ENCODE measurements at places on chromosomes 2 and 18.
A peak's percentile ranks its signal among the peaks of the same experiment; 100 is the strongest.

- peak; percentile 58 for DNase-seq
Observed at GRCh38 chr2:180621941-180622918, 358.2 kb upstream of the UBE2E3 start.

- DNase-seq: no peak
Observed at GRCh38 chr2:105442721-105443120, 43.9 kb upstream of the FHL2 start.

GRCh38 chr2:179140571-179140970, 90.6 kb upstream of the CCDC141 start:
- no peak for DNase-seq

- no peak for DNase-seq
Observed at GRCh38 chr18:45916302-45916701, 50.8 kb downstream of the EPG5 start.

DNA sequence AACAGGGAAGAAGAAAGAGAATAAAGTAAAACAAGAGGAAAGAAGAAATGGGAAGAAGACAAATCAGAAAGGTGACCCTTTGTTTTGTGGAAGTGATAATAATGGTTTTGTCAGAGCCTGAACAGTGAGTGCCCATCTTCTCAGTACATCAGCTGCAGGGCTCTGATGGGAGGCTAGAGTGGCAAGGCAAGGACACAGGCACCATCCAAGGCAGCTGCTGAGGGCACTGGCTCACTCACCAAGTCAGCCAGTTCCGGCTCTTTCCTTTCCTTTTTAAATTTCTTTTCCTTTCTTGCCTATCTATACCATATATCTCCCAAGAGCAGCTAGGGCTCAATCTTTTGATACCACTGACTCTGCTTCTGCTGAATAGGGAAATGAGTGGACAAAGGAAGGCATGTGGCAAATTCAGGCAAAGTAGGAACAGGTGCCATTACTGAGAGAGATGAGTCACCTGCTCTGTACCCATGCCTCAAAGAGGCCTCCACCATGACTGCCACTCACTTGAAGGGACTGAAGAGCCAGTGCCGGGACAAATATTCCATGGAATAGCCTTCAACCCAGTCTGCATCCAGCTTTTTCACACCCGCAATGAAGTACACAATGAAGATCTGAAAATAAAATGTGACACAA, 6.2 kb downstream of the GGCX start:
- DNase-seq: no peak

DNA sequence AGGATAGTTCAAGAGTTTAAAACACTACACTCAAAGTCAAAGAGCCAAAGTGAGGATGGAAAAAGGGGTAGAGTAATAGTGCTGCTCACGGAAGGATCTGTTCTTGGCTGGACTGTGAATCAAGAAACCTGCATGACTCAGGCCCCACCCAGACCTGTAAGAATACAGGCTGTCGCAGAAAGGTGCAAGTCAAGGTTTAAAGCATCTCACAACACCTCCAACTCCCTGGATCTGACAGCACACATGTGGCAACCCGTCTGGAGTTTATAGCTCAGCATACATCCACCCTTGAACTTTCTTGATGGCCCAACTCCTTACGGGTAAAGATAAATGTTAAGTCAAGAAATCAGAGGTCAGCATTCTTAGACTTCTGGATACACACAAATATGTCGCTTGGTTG, 6.3 kb downstream of the KIAA2012 start:
- DNase-seq: no peak

GRCh38 chr2:148106331-148106730, 85.4 kb downstream of the MBD5 start:
- no peak for DNase-seq

DNA sequence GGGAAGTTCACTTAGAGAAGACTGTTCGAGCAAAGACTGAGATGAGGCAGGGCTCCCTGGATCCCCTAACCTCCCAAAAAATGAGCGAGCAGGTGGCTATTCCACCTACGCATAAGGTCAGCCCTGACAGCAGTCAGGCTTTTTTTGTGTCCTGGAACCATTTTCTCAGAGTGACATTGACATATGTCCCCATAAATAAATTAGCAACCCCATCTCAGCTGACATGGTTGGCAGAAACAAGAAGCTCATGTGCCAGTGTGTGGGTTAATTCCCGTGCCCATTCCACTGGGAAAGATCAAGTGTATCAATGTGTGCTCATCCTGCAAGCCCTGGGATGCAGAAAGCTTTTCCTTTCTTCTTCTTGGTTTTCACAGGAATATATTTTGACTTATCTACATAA, 740.4 kb upstream of the CELF4 start:
- DNase-seq: no peak

DNA sequence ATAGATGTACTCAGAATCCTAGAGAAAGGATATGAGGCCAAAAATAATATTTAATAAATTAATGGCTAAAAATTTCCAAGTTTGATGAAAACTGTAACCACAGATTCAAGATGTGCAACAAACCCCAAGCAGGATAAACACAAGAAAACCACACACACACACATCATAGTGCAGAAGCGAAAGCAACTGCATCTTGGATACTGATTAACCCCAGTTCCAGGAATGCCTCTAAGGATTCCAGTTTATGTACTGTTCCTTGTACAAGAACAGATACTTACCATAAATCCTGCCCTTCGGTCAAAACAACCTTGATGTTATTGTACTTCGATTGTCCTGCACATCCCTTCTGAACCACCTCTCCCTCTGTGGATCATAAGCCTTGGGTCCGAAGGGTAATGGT, 122.8 kb upstream of the PID1 start:
- no peak for DNase-seq

Data from HS-5 (cell line).